Glutamatergic neuron (in vitro differentiated cells): ENCODE measurements at places on chromosomes 5 and 9. TPM values are rescaled to one million over a fixed set of nuclear protein-coding genes. Genes with fewer than 3 reads are reported as not detected.

DNA sequence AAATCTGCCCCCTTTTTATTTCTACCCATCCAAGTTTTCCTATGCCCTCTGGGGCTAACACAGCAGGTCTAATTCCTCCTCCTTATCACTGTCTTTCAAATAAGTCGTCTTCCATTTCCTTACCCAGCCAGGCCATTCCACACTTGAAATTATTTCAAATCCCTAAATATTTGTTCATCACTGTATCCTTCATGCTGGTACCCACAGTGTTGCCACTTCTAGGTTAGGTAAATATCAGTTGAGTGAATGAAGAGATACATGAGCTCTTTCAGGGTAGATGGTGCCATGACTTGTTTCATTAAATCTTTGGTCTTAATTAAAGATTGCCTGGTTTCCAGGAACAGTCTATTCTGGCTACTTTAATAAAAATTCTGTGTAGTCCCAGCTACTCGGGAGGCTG is 35.6 kb upstream of the ADRA1B start:
- H3K4me1 ChIP-seq, result peaks cover 5% of the 10 kb centered on the region
- no peaks in the 10 kb centered on the region for H3K36me3 ChIP-seq
- peaks cover 2% of the 10 kb centered on the region for H3K27me3 ChIP-seq
- H3K4me3 ChIP-seq, result no peak overlapping the region
- DNase-seq, result no peak

- no peaks in the 10 kb centered on the region for H3K27me3 ChIP-seq
- H3K4me3 ChIP-seq, result no peak overlapping the region
- H3K36me3 ChIP-seq, result no peaks in the 10 kb centered on the region
- no peak for DNase-seq
- H3K4me1 ChIP-seq, result no peaks in the 10 kb centered on the region
Measured at GRCh38 chr5:19950897-19951296, 37.1 kb downstream of the CDH18 start.

The FCN1 gene
- not detected for total RNA-seq

DNA sequence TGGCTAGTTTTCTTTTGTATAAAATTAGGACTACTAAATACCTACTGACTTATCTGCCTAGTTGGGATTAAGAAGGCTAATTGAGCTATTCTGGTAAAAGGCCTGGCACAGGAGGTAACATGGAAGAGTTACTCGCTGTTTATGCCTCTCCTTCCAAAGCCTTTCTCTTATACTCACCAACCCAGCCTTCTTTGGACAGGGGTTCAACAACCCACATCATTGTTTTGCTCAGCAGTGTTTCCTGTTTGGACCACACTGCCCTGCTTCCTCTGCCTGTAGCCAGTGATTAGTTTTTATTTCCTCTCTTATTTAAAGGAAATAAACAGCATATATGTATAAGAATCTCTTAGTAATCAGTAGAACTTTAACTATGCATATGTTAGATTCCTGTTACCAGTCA is 85.1 kb upstream of the TLX3 start:
- no peak overlapping the region for H3K27ac ChIP-seq
- H3K4me1 ChIP-seq, result peaks cover 3% of the 10 kb centered on the region
- peaks cover 1% of the 10 kb centered on the region for H3K27me3 ChIP-seq
- DNase-seq, result no peak

GRCh38 chr9:129648092-129648763 is 6.3 kb upstream of the ASB6 start:
- peaks cover 6% of the 10 kb centered on the region for H3K27me3 ChIP-seq
- H3K27ac ChIP-seq, result no peak overlapping the region
- DNase-seq, result no peak
- peaks cover 2% of the 10 kb centered on the region for H3K4me1 ChIP-seq

The EXOSC2 gene
- total RNA-seq, result 43.3 TPM

The IFNK gene
- not detected for total RNA-seq

GRCh38 chr5:93342563-93343061 is 238.4 kb downstream of the NR2F1-AS1 start:
- H3K36me3 ChIP-seq, result no peaks in the 10 kb centered on the region
- H3K27me3 ChIP-seq, result peaks cover 2% of the 10 kb centered on the region
- H3K4me3 ChIP-seq, result no peak overlapping the region

DNA sequence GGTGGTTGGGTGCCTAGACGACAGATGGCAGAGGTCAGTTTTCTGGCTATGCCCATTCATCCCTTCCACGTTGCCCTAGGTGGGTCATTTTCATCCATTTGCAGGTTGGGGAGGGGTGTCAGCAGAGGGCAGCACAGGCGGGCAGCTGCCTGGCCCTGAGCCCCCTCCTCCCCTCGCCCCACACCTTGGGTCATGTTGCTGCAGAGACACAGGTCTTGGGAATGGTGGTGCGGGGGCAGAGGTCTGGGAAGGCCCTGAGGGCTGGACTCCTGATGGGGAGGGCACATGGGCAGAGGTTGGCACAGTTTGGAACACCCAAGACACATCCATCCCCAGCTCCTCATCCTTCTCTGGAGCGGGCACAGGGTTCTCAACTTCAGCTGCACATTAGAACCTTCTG is 103.2 kb upstream of the LMX1B start:
- peaks cover 8% of the 10 kb centered on the region for H3K36me3 ChIP-seq
- peak; percentile 13 for DNase-seq
- no peak overlapping the region for H3K27ac ChIP-seq

- H3K27ac ChIP-seq, result no peak overlapping the region
Measured at GRCh38 chr9:90423661-90424193, 218.9 kb downstream of the DIRAS2 start.

DNA sequence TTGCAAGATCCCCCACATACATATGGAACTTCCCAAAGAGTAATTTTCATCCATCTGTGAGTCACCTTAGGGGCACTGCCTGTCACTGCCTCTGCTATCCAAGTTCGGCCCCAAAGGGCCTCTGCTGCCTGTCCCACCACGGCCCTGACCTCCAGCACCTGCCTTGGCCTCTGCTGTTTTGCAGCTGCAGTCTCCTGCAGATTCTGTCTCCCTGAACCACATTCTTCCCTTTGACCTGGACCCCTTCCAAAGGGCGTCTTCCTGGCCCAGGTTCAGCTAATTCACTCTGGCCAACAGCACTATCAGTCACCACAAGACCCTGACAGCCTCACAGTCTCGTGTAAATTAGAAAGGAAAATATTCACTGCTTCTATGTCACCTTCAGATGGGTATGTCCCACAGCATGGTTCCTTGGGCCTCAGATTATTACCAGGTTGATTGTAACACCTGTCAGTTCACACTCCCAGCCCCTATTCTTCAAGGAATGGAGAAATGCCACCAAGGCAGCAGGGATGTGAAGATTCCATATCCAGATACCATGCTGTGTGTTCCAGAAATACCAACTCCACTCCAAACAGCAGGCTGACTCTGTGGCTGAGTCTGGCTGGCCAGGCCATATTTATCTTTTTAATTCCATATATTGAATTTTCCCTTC is 479.3 kb downstream of the ARHGEF28 start:
- no peak for DNase-seq
- no peak overlapping the region for H3K27ac ChIP-seq
- H3K4me1 ChIP-seq, result peaks cover 13% of the 10 kb centered on the region
- no peaks in the 10 kb centered on the region for H3K36me3 ChIP-seq
- no peak overlapping the region for H3K4me3 ChIP-seq
- H3K27me3 ChIP-seq, result peaks cover 2% of the 10 kb centered on the region

GRCh38 chr5:176723440-176723839 is 76.2 kb downstream of the TSPAN17 start:
- no peaks in the 10 kb centered on the region for H3K36me3 ChIP-seq
- peaks cover 17% of the 10 kb centered on the region for H3K4me1 ChIP-seq
- DNase-seq, result no peak
- no peaks in the 10 kb centered on the region for H3K27me3 ChIP-seq
- H3K27ac ChIP-seq, result no peak overlapping the region

DNA sequence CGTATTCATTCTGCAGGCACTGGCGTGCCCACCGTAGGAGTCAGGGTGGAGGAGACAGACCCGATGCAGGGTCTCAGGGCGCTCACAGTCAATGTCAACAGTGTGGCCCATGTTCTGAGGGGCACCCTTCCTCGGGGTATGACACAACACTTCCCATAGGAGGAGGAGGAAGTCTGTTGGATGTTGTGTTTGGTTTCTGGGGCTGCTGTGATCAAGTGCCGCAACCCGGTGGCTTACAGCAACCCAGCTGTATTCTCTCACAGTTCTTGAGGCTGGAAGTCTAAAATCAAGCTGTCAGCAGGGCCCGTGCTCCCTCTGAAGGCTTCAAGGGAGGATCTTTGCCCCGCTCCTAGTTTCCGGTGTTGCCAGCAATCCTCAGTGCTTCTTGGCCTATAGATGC is 5.6 kb upstream of the HNRNPAB start:
- no peak for DNase-seq
- H3K4me1 ChIP-seq, result no peaks in the 10 kb centered on the region
- no peak overlapping the region for H3K4me3 ChIP-seq

DNA sequence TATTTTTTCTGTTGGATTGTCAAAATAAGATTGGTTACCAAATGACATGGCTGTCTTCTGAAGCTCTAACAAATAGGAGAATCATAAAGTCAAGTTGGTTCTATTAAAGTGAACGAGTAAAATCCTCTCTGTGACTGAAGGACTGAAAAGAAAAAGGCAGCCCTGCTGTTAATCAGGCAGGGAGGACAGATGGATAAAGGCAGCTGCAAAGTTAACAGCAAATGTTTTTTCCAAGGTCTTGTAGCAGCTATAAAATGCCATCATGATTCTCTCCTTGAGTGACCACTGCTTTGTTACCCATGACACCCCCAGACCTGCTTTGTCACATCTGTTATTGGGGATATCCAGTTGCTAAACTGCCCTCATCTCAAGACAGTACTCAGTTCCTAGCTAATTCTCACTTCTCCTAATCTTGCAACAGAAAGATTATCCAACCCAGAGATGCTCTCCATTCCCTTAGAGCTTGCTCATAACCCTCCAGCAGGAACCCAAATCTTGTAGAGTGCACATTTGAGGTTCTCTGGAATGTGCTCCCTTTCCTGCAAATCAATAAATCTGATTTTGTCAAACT is 89.7 kb upstream of the PARP8 start:
- H3K4me3 ChIP-seq, result no peak overlapping the region
- peak overlapping the region; percentile 48 for H3K27ac ChIP-seq
- H3K4me1 ChIP-seq, result peaks cover 21% of the 10 kb centered on the region
- no peak for DNase-seq
- no peaks in the 10 kb centered on the region for H3K36me3 ChIP-seq
